ENCODE measurements at places on chromosomes 16 and 17.

DNA sequence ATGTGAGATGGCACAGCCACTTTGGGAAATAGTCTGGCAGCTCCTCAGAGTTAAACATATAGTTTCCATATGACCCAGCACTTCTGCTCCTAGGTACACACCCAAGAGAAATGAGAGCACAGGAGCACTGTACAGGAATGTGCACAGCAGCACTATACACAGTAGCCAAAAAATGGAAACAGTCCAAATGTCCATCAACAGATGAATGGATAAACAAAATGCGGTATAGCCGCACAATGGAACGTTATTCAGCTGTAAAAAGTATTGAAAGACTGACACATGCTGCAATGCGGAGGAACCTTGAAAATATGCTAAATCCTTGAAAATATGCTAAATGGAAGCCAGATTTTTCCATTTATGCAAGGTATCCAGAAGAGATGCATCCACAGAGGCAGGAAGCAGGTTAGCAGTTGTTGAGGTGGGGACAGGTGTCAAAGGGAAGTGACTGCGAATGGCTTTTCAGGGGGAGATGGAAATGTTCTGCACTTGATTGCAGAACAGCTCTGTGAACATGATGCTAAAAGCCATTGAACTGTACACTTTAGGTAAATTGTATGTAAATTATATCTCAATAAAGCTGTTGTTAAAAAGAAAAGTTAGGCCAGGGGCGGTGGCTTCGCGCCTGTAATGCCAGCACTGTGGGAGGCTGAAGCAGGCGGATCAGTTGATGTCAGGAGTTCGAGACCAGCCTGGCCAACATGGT lies 80.7 kb downstream of the MPRIP start:
- DNase-seq, result no peak

- DNase-seq, result no peak
Measured at GRCh38 chr17:1183171-1183873, 3.5 kb upstream of the ABR start.

DNA sequence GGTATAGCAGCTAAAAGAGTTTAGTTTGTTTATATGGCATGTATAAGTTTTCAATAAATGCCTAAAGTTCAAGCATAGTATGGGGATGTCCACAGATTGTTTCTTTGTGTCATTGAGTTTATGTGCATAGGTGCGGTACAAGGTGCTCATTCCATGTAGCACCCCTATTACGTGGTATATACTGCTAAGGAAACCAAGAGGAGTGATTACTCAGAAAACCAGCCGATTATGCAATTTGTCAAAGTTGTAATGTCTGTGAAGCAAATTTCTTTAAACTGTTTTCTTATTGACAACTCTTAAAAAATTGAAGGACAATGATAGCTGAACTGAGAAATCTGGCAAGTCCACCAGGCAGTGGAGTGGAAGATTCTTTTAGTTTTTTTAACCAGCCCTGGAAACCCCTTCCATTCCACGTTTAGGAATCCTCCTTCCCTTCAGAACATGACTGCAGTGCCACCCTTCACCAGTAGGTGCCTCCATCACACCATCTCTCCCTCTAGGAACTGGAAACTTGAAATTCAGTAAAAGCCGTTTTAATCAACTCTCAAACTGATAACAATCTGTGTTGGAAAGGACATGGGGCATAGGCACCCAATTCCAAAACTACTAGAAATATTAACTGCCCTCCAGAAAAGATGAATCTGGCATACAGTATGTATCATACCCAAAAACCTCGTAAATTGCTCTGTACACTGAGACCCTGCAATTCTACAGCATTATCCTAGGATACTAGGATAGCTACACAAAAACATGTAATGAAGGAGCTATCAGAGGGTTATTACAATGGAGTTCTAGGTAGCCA lies 43.5 kb downstream of the REXO5 start:
- peak; percentile 39 for DNase-seq

DNA sequence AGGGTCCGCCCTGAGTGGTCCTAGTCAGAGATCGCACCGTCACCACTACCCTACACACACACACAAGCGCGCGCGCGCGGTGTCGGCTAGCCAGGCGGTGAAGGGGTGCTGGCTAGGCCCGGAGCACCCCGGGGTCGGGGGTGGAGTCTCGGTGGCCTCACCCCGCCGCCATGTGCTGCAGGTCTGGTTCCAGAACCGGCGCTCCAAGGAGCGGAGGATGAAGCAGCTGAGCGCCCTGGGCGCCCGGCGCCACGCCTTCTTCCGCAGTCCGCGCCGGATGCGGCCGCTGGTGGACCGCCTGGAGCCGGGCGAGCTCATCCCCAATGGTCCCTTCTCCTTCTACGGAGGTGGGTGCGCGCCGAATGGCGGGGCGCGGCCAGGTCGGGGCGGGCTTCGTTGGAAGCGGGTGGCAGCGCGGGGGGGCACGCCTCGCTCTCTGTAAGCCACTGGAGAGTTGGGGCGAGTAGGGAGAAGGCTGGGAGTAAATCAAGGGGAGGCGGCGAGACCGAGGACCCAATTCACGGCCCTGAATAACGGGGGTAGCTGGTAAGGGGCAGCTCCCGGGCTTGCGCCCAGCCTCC lies 4.8 kb downstream of the LHX1 start:
- no peak for DNase-seq

DNA sequence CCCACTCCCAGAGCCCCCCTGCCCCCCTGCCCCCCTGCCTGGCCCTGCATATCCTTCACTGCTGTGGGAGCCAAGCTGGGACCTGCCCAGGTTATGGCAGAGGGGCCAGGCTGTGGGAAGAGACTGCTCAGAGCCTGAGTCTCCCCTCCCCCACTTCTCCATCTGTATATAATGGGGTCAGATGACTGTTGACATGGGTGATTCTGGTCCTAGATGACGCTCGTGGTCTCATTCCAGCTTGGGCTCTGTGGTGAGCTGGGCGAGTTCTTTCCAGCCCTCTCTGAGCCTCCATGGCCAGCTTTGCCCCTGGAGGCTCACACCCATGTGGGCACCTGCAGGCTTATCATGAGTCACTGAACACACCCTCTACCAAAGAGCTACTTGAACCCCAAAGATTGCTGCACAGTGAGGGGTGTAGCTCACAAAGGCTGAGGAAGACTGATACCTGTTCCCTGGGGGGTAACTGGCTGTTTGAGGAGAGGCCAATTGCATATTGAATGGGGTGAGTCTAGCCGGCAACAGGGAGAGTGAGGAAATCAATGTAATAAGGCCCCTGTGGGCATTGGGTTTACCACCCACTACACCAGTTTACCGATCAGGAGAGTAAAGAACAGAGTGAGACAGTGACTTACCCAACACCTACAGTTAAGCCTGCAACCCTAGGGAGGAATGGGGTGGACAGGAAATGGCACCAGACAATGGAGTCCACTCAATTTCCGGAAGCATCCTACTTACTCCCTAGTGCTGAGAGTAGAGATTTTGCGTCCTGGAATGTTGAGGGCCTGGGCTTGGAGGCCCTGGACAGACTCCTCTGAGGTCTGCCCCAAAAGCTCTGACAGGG lies 4.2 kb upstream of the SREBF1 start:
- no peak for DNase-seq

- no peak for DNase-seq
Measured at GRCh38 chr17:60315650-60316049, 76.3 kb downstream of the USP32 start.

GRCh38 chr16:87012954-87013938 lies 303.9 kb downstream of the C16orf95 start:
- no peak for DNase-seq

DNA sequence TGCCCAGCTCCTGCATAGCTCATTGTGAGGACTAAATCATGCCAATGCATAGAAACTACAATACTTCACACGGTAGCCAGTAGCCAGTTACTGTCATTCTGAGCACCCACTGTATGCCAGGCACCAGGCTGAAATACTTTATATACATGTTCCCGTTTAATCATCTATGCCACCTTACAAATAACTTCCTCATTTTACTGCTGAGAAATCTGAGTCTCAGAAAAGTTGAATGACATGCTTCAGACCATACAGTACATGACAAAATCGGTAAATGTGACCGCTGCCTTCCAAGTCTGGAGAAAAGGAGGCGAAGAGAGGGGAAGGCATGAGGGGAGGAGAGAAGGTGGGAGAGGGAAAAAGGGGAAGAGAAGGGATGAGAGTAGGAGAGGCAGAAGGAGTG lies 9.2 kb upstream of the TLCD3B start:
- DNase-seq, result no peak

- no peak for DNase-seq
Measured at GRCh38 chr16:21565861-21566669, 33.3 kb upstream of the METTL9 start.

DNA sequence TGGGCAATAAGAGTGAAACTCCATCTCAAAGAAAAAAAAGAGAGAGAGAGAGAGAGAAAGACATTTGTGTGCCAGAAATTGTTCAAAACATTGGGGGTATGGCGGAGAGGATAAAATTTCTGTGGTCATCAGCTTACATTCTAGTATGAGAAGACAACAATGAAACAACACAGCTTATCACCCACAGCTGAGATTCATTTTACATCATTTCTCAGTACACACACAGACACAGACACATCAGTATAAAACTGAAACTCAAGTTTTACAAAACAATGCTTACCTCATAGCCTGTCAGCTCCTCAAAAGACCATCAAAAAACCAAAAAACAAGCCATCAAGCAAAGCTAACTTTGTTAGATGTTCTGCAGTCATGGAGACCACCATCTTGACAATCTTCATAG lies 31.4 kb upstream of the CNEP1R1 start:
- DNase-seq, result no peak

GRCh38 chr17:78973196-78973595 lies 6.5 kb downstream of the LGALS3BP start:
- DNase-seq, result no peak

GRCh38 chr17:35476283-35476820 lies 27.8 kb upstream of the SLFN13 start:
- DNase-seq, result no peak

DNA sequence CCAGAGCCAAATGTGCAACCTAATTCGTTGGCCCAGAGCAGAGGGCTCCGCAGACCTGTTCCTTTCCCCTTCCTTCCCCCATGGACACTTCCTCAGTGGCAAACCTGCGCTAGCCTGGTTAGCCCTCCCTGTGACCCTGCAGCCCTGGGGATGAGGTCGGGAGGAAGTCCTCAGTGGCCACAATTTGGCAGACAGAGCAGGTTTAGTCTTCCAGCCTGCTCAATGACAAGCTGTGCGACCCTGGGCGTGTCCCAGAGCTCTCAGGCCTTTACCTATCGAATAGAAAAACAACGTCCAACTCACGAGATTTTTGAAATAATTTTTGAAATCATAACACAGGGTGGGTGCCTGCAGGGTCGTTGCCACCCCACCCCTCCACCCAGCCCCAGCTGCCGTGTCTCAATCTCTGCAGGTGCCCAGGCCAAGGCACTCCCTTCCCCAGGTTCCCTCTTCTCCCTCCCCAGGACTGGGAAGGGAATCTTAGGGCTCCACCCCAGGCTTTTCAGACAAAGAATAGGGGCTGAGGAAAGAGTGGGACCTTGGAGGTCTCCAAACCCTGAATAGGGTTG lies 1.4 kb downstream of the HBM start:
- no peak for DNase-seq

GRCh38 chr16:89253548-89254287 lies 36.2 kb downstream of the ZNF778 start:
- DNase-seq, result no peak

DNA sequence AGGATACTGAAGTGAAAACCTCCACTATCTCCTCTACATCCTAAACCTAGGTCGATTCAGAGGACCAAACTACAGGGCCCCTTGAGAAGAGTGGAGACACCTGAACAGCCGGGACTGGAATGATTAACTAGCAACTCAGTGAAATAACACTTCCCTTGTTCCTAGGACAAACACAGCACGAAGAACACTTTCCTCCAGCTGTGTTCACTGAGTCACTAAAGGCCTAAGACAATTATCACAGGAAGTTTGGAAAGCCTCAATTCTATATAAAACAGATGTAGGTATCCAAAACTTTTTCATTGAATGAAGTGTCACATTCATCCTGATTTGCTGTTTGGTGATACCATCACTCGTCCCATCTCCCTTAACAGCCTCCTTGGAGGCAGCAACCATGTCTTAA lies 15.5 kb upstream of the CUEDC1 start:
- no peak for DNase-seq

- no peak for DNase-seq
Measured at GRCh38 chr17:50337956-50338355, 8.0 kb upstream of the XYLT2 start.

DNA sequence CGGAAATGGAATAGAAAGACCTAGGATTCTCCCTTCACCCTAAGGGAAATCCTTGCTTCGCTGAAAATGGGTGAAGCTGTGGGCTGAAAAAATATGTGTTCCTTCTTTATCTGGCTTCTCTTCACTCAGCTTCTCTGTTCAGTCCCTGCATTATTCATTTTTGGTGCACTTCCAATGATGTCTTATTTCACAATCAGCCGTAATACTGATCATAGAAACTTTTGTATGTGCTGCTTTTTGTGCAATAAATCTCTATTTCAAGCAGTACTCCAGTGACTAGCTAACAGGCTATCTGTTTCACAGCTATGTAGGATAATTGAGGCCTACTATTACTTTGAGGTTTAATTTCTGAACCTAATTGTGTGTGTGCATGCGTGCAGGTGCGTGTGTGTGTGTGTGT lies 144.6 kb downstream of the FOXL1 start:
- no peak for DNase-seq

GRCh38 chr16:1272453-1273198 lies 16.8 kb downstream of the TPSD1 start:
- no peak for DNase-seq

- no peak for DNase-seq
Measured at GRCh38 chr16:90048347-90048722, 28.8 kb downstream of the PRDM7 start.

- no peak for DNase-seq
Measured at GRCh38 chr16:62966626-62967025, 930.4 kb upstream of the CDH8 start.

DNA sequence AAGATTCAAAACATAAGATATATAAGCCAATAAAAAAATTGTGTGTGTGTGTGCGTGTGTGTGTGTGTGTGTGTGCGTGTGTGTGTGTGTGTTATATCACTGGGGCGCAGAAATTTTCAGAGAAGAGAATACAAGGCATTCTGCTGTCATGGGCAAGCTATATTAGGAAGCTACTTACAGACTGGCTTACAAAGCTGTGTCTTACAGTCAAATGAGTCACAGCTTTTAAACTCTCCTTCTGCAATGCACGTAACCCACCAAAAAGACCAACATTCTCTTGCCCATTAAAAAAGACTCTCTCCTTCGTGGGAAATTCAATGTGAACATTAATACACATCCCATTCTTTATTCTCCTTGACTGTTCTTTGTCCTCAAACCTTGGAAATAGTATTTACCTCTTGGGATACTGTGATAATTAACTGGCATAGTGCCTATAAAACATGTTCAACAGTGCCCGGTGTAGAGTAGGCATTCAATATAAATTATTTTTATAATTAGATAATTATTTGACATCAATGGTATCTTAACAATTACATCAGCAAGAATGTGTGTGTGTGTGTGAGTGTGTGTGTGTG lies 860.4 kb upstream of the SOX9 start:
- DNase-seq, result no peak

GRCh38 chr16:81544700-81545271 lies 100.2 kb downstream of the CMIP start:
- no peak for DNase-seq

GRCh38 chr17:42772945-42773289 lies 332 bp upstream of the VPS25 start:
- DNase-seq, result no peak

- DNase-seq, result no peak
Measured at GRCh38 chr17:27800522-27800921, at the start of gene NOS2. TSS of gene NOS2 (minus strand) at chr17:27800529. CDS start at chr17:27798809, 1,720 bp downstream.

Measured in stimulated activated CD8-positive, alpha-beta memory T cell treated with anti-CD3 and anti-CD28 coated beads, Interleukin-2, amount 100 ng/mL, for 1 hour (primary cell).